ENCODE measurements at places on chromosomes 6 and 20. TPM values are rescaled to one million over a fixed set of nuclear protein-coding genes. Genes with fewer than 3 reads are reported as not detected.

Gene CD93
- total RNA-seq, result 3.7 TPM

Gene RAB44
- not detected for total RNA-seq

Gene GTSF1L
- not detected for total RNA-seq

Gene HCK
- total RNA-seq, result not detected

Gene PMEPA1
- total RNA-seq, result 163 TPM

Gene ECT2L
- not detected for total RNA-seq

Gene ACTL10
- total RNA-seq, result 2.3 TPM

Gene SLC17A2
- total RNA-seq, result not detected

Gene FAM83B
- total RNA-seq, result not detected

Gene POU3F2
- not detected for total RNA-seq

Gene BACH2
- total RNA-seq, result 10.5 TPM

Gene ENPP1
- total RNA-seq, result 8.6 TPM

Gene MAPK13
- 0.48 TPM for total RNA-seq

Gene SPATS1
- not detected for total RNA-seq

Gene VNN1
- not detected for total RNA-seq

Gene DNMT3B
- 4.7 TPM for total RNA-seq

Gene SPATA25
- total RNA-seq, result 1.2 TPM

Gene UBE2V1
- 79.8 TPM for total RNA-seq

Gene SYNDIG1
- 16.4 TPM for total RNA-seq

Gene BMP2
- 0.92 TPM for total RNA-seq

Gene KIAA1755
- 17.6 TPM for total RNA-seq

Gene MACROD2
- 3.2 TPM for total RNA-seq

Gene CD109
- total RNA-seq, result 33.1 TPM

Gene HLA-G
- total RNA-seq, result not detected

Gene NKX2-4
- not detected for total RNA-seq

Gene PRR18
- total RNA-seq, result 0.70 TPM

Gene TFAP2B
- total RNA-seq, result 16.7 TPM

Gene KIF3B
- total RNA-seq, result 36.1 TPM

Gene KCNQ5
- total RNA-seq, result 4.1 TPM

Gene KCNG1
- 13.0 TPM for total RNA-seq

Gene TREML1
- not detected for total RNA-seq

Gene RBCK1
- total RNA-seq, result 84.1 TPM

Gene PHACTR1
- 2.5 TPM for total RNA-seq

Gene PGBD1
- total RNA-seq, result 8.5 TPM

Gene KIAA0408
- total RNA-seq, result 1.2 TPM

Gene MAP3K7
- 31.1 TPM for total RNA-seq

Gene PXMP4
- 6.4 TPM for total RNA-seq

Gene FOXS1
- total RNA-seq, result 185 TPM
